Calu3 (cell line): ENCODE measurements at places on chromosomes 4 and X. TPM values are rescaled to one million over a fixed set of nuclear protein-coding genes. Genes with fewer than 3 reads are reported as not detected.

Gene PNMA5
- total RNA-seq, result not detected in 2 replicates

Gene F8A3
- total RNA-seq, result 12.2 and 15.7 TPM in 2 replicates

Gene ALAS2
- total RNA-seq, result not detected in 2 replicates

Gene SPATA18
- not detected in 2 replicates for total RNA-seq

Gene FAM184B
- 0.09 and 0.10 TPM in 2 replicates for total RNA-seq

Gene FDCSP
- 1,542 and 2,729 TPM in 2 replicates for total RNA-seq

Gene NPY2R
- not detected in 2 replicates for total RNA-seq

GRCh38 chr4:26594778-26595177 lies 10.9 kb downstream of the TBC1D19 start:
- no peak overlapping the region for H3K4me3 ChIP-seq
- H3K36me3 ChIP-seq, result no peaks in the 10 kb centered on the region
- H3K27ac ChIP-seq, result no peak overlapping the region
- no peaks in the 10 kb centered on the region for H3K27me3 ChIP-seq
- no peak for DNase-seq

- no peaks in the 10 kb centered on the region for H3K36me3 ChIP-seq
- no peaks in the 10 kb centered on the region for H3K4me1 ChIP-seq
- DNase-seq, result no peak
- H3K27me3 ChIP-seq, result peaks cover 13% of the 10 kb centered on the region
- no peak overlapping the region for H3K4me3 ChIP-seq
Measured at GRCh38 chr4:702618-703048, 3.0 kb upstream of the PCGF3 start.

- H3K27me3 ChIP-seq, result no peaks in the 10 kb centered on the region
- H3K36me3 ChIP-seq, result no peaks in the 10 kb centered on the region
- DNase-seq, result no peak
Measured at GRCh38 chr4:18388039-18388438, 366.5 kb upstream of the LCORL start.

- H3K4me3 ChIP-seq, result no peak overlapping the region
- H3K27me3 ChIP-seq, result no peaks in the 10 kb centered on the region
- DNase-seq, result no peak
- no peak overlapping the region for H3K27ac ChIP-seq
- peaks cover 11% of the 10 kb centered on the region for H3K4me1 ChIP-seq
Measured at GRCh38 chr4:113077575-113077974, 28.1 kb downstream of the ANK2 start.

GRCh38 chr4:94814237-94814636 lies 56.5 kb downstream of the BMPR1B start:
- no peaks in the 10 kb centered on the region for H3K4me1 ChIP-seq
- no peak for DNase-seq
- H3K27me3 ChIP-seq, result no peaks in the 10 kb centered on the region
- H3K27ac ChIP-seq, result no peak overlapping the region

DNA sequence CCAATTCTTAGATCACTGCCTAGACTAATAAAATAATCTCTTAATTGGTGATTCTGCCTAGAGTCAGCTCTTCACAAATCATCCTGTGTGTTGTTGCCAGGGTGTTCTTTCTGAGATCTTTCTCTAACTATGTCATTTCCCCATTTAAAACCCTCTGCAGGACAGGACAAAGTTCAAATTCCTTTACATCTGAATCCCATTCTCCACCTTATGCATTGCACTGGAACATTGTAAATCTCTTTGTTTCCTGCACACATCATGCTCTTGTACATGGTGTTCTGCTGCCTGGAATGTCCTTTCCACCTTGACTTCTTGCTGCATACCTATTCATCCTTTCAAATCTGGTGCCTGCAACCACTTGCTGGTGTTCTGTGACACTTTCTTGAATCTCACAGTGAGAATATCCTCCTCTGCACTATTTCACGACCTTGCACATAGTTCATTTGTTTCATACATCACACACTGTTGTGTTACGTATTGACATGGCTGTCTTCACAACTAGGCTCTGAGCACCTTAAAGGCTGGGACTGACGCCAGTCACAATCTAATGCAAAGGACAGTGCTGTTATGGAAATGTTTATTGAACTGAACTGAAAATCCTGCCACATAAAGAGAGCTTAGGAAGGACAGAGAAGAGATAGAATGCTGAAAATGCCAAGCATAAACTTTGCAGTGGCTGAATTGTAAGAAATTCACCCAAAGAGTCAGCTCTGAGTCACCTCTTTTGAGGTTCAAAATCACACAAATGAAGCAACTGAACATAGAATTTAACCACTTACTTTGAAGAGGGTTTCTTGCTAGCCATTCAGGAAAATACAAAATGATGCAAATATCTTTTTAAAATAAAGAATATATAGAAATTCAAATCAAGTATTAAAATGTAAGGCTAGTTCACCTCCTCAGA lies 26.4 kb upstream of the SMIM14 start:
- H3K4me3 ChIP-seq, result no peak overlapping the region
- H3K27ac ChIP-seq, result no peak overlapping the region
- peaks cover 12% of the 10 kb centered on the region for H3K4me1 ChIP-seq
- H3K36me3 ChIP-seq, result no peaks in the 10 kb centered on the region

GRCh38 chr4:10506077-10506476 lies 48.9 kb upstream of the ZNF518B start:
- H3K4me1 ChIP-seq, result no peaks in the 10 kb centered on the region
- no peak overlapping the region for H3K4me3 ChIP-seq
- no peaks in the 10 kb centered on the region for H3K36me3 ChIP-seq
- H3K27ac ChIP-seq, result no peak overlapping the region
- peaks cover 15% of the 10 kb centered on the region for H3K27me3 ChIP-seq

- H3K4me3 ChIP-seq, result no peak overlapping the region
- H3K36me3 ChIP-seq, result no peaks in the 10 kb centered on the region
- H3K27ac ChIP-seq, result no peak overlapping the region
- H3K4me1 ChIP-seq, result peaks cover 13% of the 10 kb centered on the region
- no peak for DNase-seq
Measured at GRCh38 chr4:186137196-186137794, 32.8 kb downstream of the FAM149A start.

DNA sequence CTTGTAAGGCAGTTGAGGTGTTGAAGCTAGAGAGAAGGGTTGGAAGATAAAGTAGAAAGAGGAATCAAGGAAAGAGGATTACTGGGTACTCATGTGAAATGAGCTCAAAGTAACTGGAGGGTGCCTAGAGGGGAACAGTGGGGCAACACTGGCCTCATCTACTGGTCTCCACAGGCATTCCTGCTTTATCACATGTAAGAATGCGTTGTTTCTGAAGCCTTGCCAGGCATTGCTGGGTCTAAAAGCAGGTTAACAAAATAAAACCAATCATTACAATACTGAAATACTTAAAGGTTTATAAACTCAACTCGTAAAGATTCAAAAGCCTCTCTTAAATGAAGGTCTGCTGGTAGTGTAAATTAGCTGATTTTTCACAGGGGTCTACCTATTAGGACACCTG lies 96.0 kb downstream of the FANCB start:
- no peaks in the 10 kb centered on the region for H3K4me1 ChIP-seq
- no peak overlapping the region for H3K27ac ChIP-seq
- no peak overlapping the region for H3K4me3 ChIP-seq
- no peak for DNase-seq
- H3K27me3 ChIP-seq, result no peaks in the 10 kb centered on the region

GRCh38 chr4:155305619-155306018 lies 71.1 kb downstream of the MAP9 start:
- no peak overlapping the region for H3K4me3 ChIP-seq
- H3K27ac ChIP-seq, result no peak overlapping the region
- no peak for DNase-seq
- no peaks in the 10 kb centered on the region for H3K36me3 ChIP-seq

DNA sequence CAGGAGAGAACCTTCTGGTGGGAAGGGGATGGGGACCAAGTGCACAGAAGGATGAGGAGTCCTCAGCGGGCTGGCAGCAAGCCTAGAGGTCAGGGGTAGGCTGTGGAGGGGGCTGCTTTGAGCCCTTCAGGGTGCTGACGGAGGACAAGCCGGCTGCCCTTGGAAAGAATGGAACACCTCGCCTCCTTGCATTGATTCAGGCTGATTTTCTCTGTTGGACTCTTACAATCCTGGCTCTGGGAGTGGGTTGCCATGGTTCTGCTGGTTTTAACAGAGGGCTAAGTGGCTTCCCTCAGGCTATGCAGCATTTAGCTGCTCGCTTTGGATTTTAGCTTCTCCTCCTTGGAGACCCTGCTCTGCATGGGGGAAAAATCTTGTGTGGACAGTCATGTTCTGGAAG lies 49.4 kb upstream of the CHRNA9 start:
- no peaks in the 10 kb centered on the region for H3K36me3 ChIP-seq
- no peak for DNase-seq
- H3K27ac ChIP-seq, result no peak overlapping the region
- H3K4me3 ChIP-seq, result no peak overlapping the region

- H3K27ac ChIP-seq, result no peak overlapping the region
- DNase-seq, result peak; percentile 67
- no peaks in the 10 kb centered on the region for H3K27me3 ChIP-seq
Measured at GRCh38 chr4:167622481-167623240, 388.4 kb upstream of the SPOCK3 start.

GRCh38 chr4:186740822-186741221 lies 17.2 kb upstream of the FAT1 start:
- no peak overlapping the region for H3K27ac ChIP-seq
- no peak overlapping the region for H3K4me3 ChIP-seq
- H3K36me3 ChIP-seq, result no peaks in the 10 kb centered on the region
- no peak for DNase-seq

GRCh38 chrX:130079824-130080406 lies 30.4 kb downstream of the ELF4 start:
- no peak overlapping the region for H3K4me3 ChIP-seq
- H3K27ac ChIP-seq, result peak overlapping the region; percentile 20
- H3K27me3 ChIP-seq, result no peaks in the 10 kb centered on the region
- H3K4me1 ChIP-seq, result no peaks in the 10 kb centered on the region
- DNase-seq, result peak; percentile 61

DNA sequence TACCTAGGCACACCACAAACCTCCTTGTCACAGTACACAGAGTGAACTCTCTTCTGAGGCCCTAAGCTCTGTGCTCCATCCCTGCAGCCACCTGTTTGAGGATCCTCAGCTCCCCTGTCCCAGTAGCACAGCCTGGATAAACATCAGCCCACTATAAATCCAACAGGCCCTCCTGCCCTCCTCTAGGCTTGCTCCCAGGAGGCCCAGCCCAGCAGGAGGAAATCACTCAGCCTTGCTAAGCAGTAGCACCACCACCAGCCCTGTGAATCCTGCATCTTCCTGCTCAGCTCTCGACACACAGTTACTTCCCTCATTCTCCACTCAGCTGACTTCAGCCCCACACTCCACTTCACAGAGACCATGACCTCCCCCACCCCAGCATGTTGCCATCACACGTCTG lies 273.9 kb downstream of the BCOR start:
- peaks cover 42% of the 10 kb centered on the region for H3K27me3 ChIP-seq
- H3K36me3 ChIP-seq, result peaks cover 3% of the 10 kb centered on the region
- DNase-seq, result no peak
- H3K27ac ChIP-seq, result no peak overlapping the region

DNA sequence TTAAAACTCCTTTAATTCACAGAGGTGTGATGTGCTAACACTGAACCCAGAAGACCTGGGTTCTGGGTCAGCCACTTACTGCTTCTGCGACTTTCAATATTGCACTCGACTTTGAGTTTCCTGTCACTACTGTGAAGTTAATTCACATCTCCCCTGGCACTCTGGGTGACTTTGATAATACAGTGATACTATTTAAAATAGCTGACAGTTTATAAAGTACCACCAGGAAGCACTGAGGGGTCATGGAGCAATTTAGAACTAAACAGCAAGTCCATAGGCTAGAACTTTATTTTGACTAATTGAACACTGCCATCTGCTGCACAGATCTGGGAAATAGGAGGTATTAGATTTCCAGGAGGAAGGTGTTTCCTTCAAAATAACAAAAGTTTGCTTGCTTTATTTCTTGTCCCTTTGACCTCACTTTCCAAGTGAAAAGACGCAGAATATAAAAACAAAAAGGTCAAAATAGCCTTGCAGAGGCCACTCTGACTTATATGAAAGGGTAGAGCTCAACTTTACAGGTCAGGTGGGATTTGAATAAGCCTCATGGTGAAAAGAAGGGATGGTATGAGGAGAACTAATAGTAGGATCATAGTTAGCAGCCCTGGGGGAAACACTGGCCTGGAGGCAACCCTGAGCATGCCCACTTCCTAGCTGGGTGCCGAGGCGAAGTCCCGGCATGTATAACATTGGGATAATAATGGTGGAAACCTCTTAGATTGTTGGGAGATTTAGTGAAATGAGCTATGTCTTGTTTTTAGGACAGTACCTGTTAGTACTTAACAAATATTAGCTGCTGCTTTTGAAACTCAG lies 53.4 kb downstream of the ZNF518B start:
- no peaks in the 10 kb centered on the region for H3K4me1 ChIP-seq
- no peaks in the 10 kb centered on the region for H3K36me3 ChIP-seq
- no peak overlapping the region for H3K4me3 ChIP-seq
- H3K27me3 ChIP-seq, result no peaks in the 10 kb centered on the region
- H3K27ac ChIP-seq, result no peak overlapping the region
- peak; percentile 17 for DNase-seq

- H3K27me3 ChIP-seq, result no peaks in the 10 kb centered on the region
- no peaks in the 10 kb centered on the region for H3K4me1 ChIP-seq
- no peak for DNase-seq
- no peaks in the 10 kb centered on the region for H3K36me3 ChIP-seq
- no peak overlapping the region for H3K4me3 ChIP-seq
Measured at GRCh38 chr4:20370274-20370673, 118.6 kb downstream of the SLIT2 start.

DNA sequence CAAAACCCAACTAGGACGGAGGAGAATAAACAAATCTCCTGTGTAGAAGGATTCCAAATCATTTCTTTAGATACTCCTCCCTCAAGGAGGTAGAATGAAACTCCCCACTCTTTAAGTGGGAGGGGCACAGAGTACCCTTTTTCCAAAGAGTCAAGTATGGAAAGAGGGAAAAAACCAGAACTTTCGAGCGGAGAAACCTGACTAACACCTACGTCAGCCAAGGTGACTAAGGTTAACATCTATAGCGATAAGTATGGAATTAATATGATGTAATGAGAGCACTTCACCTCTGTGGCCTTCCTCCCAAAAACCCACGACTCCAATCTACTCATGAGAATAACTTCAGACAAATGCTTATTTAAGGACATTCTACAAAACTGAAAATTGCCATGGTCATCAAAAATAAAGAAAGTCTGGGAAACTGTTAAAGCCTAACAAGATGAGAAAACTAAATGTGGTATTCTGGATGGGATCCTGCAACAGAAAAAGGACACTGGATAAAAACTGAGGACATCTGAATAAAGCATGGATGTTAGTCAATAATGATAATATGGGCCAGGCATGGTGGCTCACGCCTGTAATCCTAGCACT lies 157.0 kb upstream of the MAP3K15 start:
- peak; percentile 15 for DNase-seq
- no peak overlapping the region for H3K4me3 ChIP-seq
- no peaks in the 10 kb centered on the region for H3K27me3 ChIP-seq
- H3K4me1 ChIP-seq, result peaks cover 48% of the 10 kb centered on the region
- H3K36me3 ChIP-seq, result peaks cover 41% of the 10 kb centered on the region
- peak overlapping the region; percentile 99 for H3K27ac ChIP-seq

DNA sequence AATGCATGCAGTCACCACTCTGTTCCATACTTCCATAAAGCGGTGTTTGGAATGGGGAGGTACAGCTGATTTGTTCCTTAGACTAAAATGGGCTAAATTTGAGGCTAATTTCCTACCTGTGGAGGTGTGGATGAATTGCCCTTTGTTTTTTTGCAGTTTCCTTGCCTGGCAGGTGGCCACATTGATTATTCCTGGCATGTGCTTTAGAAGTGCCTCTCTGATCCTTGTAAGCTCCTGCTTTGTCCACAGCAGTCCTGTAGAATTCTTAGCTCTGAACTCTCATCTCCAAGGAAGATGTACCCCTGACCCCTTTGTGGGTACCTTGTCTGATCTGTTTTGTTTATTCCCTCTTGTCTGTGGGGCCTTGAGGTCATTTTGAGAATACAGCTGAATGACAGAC lies 136.8 kb downstream of the ADGRL3 start:
- H3K4me3 ChIP-seq, result no peak overlapping the region
- H3K27me3 ChIP-seq, result no peaks in the 10 kb centered on the region
- no peaks in the 10 kb centered on the region for H3K36me3 ChIP-seq
- H3K4me1 ChIP-seq, result peaks cover 17% of the 10 kb centered on the region
- H3K27ac ChIP-seq, result no peak overlapping the region
